ENCODE measurements at places on chromosomes 12 and 14.

DNA sequence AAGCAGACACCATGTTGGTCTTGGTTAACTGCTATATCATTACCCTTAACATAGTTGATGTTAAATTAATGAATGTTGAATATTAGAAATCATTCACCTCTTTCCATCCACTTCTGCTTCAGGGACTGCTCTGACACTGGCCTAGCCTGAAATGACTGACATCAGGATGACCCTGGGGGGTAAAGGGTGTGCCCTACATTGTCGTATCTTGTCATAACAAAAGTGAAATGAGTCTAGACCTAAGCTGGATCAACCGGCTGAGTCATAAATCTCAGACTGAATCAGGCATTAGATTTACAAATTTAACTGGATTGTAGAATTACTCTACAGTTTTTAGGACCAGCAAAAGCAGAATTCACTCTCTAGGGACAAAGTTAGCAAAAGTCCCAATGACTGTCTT, 35.3 kb downstream of the KICS2 start:
- DNase-seq: no peak

DNA sequence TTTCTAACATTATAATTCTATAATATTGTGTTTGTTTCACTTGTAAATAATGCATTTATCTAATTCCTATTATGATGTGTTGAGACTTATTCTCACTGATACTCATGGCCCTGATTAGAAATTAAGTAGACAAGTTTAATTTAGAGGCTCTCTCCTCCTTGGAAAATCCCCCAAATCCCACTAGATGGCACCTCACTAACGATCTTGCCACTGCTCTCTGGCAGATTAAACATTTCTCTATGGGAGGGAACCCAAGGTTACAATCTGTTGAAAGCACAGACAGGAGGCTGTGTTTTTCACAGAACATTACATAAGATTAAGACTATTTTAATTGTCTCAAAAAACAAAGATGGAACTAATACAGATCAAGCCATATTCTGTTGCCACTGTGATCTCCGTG, 318.7 kb downstream of the LRFN5 start:
- no peak for DNase-seq

DNA sequence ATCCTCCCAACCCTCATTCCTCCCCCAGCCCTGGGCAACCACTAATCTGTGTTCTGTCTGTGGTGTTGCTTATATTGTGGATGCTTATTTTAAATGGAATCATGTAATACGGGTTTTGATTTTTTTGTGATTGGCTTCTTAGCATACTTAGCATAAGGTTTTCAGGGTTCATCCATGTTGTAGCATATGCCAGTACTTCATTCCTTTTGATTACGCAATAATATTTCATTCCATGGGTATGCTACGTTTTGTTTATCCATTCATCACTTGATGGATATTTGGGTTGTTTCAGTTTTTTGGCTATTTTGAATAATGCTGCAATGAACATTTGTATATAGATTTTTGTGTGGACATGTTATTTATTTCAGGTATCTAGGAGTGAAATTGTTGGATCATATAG, 82.9 kb downstream of the TSPAN9 start:
- no peak for DNase-seq

- DNase-seq: no peak
Measured at GRCh38 chr14:100294213-100294962, 11.9 kb downstream of the SLC25A29 start.

GRCh38 chr14:97293659-97294058, 496.5 kb downstream of the VRK1 start:
- DNase-seq: no peak

DNA sequence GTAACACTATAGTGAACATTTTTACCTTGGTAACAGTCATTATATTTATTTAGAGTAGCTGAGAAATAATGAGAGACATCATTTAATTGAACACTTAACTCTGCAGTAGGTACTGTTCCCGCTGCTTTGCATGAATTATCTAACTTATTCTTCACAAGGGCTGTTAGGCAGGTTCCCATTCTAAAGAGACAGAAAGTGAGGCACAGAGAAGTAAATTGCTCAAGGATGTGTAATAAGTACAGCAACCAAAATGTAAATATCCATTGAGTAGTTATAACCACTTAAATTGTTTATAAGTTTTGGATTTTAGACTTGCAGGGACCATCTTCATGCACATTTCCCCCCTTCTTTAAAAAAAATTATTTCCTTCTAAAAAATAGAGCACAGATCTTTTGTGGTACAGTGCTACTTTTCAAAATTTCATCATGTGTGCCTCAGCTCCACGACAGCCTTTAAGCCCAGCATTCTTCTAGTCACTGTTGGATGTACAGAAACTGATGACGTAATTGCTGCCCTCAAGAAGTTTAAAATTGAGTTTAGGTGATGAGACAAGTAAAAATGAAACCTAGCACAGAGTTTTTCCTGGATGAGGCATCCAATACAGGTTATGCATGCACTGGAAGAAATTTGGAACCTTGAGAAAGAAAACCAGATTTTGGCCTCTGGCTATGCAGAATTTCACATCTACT, 6.0 kb upstream of the MANSC4 start:
- DNase-seq: no peak

DNA sequence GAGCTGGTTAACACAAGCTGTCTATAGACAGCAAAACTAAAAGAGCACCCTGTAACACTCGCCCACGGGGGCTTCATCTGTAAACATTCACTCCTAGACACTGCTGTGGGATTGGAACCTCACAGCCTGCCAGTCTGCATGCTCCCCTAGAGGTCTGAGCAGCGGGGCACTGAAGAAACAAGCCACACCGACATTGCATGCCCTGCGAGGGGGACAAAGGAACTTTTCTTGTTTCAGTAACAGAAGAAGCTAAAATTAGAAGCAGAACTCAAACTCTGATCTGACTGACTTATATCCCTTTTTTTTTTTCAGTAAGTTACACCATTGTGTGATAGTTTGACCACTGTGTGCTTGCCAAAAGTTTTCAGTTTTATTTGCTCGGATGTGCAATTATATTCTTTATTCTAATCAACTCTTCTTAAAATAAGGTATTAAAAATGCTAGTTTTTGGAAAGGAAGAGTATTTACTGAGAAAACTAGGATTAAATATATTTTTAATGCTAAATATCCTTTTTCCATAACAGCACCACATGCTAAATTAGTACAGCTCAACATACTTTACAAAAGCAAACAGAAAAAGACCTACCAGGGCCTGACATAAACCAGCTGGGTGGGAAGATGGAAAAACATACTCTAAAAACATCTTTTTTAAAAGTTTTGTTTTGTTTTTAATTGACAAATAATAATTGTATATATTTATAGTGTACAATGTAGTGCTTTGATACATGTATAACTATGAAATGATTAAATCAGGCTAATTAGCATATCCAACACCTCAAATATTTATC, 100.2 kb downstream of the EPS8 start:
- no peak for DNase-seq

DNA sequence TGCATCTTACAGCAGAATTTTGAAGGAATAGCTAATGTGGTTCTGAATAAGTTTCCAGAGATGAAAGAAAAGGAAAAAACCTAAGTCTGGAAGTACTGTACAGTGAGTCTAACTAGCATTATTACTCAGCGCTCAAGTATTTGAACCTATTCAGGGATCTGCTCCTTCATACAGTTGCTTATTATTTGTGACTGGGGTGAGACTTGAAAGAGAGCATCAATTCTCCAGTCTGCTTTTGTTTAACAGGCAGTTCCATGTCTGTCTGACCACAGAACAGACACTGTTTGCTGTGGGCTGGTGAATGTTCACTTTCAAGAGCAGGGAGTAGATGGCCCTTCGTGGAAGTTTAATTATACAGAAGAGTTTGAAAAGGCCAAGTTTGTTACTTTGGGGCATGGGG, 9.3 kb downstream of the ETV6 start:
- no peak for DNase-seq

DNA sequence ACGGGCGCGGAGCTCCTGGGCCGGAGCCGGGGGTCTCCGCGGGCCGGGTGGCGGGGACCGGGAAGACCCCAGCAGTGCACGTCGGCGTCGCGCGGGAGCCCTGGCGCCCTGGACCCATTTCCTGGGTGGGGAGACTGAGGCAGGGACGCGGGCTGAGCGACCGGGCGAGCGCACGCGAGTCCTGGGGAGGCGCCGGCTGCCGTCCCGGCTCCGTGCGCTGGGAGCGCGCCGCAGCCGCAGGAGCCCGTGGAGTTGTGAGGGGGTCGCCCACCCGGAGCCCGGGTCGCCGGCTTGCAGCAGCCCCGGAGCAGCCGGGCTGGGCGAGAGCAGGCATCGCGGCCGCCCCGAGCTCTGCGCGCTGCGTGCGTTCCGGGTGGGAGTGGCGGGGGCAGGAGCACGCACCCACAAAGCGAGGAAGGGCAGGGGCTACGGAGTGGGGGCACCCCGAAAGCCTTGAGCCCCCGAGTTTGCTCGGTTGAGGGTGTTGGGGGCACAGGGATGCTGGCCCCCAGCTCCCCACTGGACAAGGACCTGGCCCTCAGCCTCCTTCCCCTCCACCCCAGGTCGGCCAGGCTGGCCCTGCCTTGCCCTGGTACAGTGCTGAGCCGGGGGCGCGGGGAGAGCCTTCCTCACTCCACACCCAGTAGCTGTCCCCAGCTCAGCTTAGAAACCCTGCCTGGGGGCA, 620 bp downstream of the MMP17 start:
- no peak for DNase-seq

- no peak for DNase-seq
Measured at GRCh38 chr12:66241061-66242043, 52.3 kb downstream of the IRAK3 start.

GRCh38 chr12:104181313-104181712, 34.3 kb upstream of the TXNRD1 start:
- DNase-seq: no peak

DNA sequence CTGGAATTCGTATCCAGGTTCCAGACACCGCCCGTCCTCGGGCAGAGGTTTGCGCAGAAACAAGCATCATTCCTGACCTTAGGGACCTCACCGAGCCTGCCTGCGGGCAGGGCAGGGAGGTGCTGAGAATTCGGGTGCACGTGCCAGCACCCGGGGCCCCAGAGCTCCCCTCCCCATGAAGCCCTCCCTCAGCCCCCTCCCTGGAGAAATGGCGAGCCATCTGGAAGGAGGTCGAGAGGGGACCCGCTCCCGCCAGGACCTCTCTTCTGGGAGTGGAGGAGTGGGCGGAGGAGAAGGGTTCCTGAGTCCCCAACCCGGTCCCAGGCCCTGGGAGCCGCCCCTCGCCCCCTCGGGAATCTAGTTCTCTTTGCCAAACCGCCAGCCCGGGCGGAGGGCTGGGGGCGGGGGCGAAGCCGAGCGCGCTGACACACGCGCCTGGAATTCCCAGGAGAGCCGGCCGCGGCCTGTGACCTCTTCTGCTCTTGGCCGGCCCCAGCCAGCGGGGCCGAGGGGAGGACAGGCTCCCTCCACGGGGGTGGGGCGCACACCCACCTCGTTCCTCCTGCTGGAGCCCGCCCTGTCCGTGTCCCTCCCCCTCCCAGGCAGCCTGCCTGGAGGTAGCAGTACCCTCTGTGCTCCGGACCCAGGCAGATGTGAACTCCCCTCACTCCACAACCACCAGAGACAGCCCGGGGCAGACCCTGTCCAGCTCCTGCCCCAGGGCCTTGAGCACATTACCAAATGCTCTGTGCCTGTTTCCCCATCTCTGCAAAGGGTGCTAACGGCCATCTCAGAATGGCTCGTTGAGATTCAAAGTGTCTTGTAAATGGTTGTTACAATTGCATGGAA, 23.0 kb upstream of the GPR132 start:
- no peak for DNase-seq

DNA sequence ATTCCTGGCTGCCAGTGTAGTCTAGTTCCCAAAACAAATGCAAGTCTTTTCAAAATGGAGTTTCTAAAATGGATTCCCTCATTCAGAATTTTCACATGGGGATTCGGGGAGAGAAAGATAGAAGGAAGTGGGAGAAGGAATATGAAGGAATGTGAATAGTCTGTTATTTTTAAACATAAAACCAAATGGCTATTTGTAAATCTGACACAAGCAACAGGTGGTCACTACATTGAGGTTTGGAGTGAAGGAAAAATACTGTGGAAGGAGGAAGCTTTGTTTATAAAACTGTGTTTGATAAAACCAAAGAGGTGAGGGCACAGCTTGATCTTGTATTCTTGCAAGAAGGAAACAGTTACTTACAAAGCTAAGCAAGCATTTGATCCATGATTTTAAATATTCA, 65.3 kb upstream of the KCNJ8 start:
- no peak for DNase-seq

DNA sequence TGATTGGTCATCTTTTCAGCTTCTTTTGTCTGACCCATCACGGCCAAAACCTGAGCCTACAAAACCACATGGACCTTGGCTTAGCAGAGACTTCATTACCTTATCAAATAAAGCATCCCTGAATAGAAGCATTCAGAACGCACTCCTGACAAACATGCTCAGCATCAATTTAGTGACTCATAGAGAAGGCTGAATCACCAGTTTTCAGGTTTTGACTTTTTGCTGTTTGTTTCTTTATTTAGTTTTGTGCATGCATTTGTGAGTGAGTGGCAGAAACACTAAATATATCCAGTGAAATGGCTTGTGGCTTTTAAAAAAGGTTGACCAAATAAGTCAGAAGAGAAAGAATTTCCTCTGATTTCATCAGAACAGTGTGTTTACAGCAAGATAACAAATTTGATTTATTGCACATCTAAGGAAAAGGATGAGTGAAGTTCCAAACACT, 19.0 kb upstream of the OVCH1 start:
- DNase-seq: no peak

- no peak for DNase-seq
Measured at GRCh38 chr12:59595565-59595882, 305 bp upstream of the SLC16A7 start.

DNA sequence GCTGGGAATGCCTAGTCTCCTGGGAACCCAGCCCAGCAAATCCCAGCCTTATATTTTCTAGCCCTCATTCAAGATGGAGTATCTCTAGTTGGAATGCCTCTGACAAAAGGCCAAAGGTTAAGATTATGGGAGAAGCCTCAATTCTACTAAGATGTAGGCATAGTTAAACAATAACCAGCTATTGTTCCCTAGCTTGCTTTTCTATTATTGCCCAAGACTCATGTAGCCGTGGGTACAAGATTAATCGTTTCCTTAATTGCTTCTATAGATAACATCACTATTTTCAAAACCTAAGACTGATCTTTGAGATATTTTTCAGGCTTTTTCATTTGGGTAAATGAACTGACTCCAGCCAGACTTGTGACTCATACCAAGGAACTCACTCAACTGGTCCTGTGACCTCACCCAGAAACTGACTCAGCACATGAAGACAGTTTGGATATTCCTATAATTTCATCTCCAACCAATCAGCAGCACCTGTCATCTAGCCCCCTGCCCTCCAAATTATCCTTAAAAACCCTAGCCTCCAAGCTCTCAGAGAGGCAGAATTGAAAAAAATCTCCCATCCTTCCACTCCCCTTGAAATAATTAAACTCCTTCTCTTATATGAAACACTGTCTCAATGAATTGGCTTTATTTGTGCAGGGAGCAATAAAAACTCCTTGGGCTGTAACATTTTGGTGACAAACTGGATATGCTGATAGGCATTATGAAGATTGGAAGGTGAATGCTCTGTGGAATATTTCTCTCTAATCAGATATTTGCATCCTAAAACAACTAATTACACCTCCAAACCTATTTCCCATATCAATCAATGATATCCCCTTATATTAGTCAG, 589.0 kb downstream of the C12orf50 start:
- no peak for DNase-seq

GRCh38 chr14:89158701-89159100, 258.3 kb downstream of the FOXN3 start:
- DNase-seq: no peak

- DNase-seq: no peak
Measured at GRCh38 chr12:49905718-49906314, 2.1 kb upstream of the FAIM2 start.

- DNase-seq: no peak
Measured at GRCh38 chr14:93245764-93246420, 38.8 kb downstream of the UBR7 start.
